ENCODE measurements at places on chromosomes 7 and 10. TPM values are rescaled to one million over a fixed set of nuclear protein-coding genes. Genes with fewer than 3 reads are reported as not detected.

GRCh38 chr7:105776068-105776790 lies 100.2 kb downstream of the ATXN7L1 start:
- no peaks in the 10 kb centered on the region for H3K27me3 ChIP-seq
- no peaks in the 10 kb centered on the region for H3K36me3 ChIP-seq
- DNase-seq: peak; percentile 73
- peaks cover 23% of the 10 kb centered on the region for H3K4me1 ChIP-seq

- H3K4me1 ChIP-seq: peaks cover 3% of the 10 kb centered on the region
- no peaks in the 10 kb centered on the region for H3K27me3 ChIP-seq
- H3K36me3 ChIP-seq: no peaks in the 10 kb centered on the region
- no peak overlapping the region for H3K4me3 ChIP-seq
Observed at GRCh38 chr10:133388973-133389818, 4.8 kb upstream of the MTG1 start.

DNA sequence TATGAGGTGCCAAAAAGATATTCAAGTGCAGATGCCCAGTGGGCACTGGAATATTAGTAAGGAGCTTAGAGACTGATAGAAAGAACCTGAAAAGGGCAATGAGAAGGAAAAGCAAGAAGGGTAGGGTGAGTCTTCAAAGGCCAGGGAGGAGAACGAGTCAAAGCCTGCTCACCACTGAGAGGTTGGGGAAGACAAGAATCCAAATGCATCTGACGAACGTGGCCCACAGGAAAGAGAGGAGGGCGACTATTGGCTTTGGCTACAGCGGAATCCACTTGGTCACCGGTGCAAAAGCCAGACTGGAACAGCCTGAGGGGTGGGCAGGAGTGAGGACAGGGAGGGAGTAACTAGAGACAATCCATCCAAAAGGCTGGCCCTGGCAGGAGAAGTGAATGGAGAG lies 216.7 kb upstream of the KLF14 start:
- no peaks in the 10 kb centered on the region for H3K27me3 ChIP-seq
- peaks cover 17% of the 10 kb centered on the region for H3K36me3 ChIP-seq
- no peak for DNase-seq
- no peak overlapping the region for H3K4me3 ChIP-seq
- peaks cover 68% of the 10 kb centered on the region for H3K4me1 ChIP-seq
- peak overlapping the region; percentile 51 for H3K27ac ChIP-seq

GOLGA7B gene
- total RNA-seq: 0.29 TPM

GRCh38 chr10:77537071-77537470 lies 100.5 kb downstream of the KCNMA1 start:
- H3K4me1 ChIP-seq: peaks cover 30% of the 10 kb centered on the region
- no peaks in the 10 kb centered on the region for H3K27me3 ChIP-seq
- peak overlapping the region; percentile 28 for H3K27ac ChIP-seq
- no peak for DNase-seq

ELFN1 gene
- total RNA-seq: 0.12 TPM

FAM25C gene
- total RNA-seq: not detected

MKRN1 gene
- total RNA-seq: 60.4 TPM

GRCh38 chr7:107643407-107643806 lies 17.2 kb upstream of the SLC26A4 start:
- H3K4me3 ChIP-seq: no peak overlapping the region
- no peak for DNase-seq
- H3K27me3 ChIP-seq: no peaks in the 10 kb centered on the region
- H3K4me1 ChIP-seq: no peaks in the 10 kb centered on the region
- H3K36me3 ChIP-seq: no peaks in the 10 kb centered on the region

- no peaks in the 10 kb centered on the region for H3K4me1 ChIP-seq
- H3K27me3 ChIP-seq: no peaks in the 10 kb centered on the region
- no peak overlapping the region for H3K4me3 ChIP-seq
Observed at GRCh38 chr7:89029864-89030263, 234.3 kb upstream of the TEX47 start.

FBXO24 gene
- not detected for total RNA-seq

DNA sequence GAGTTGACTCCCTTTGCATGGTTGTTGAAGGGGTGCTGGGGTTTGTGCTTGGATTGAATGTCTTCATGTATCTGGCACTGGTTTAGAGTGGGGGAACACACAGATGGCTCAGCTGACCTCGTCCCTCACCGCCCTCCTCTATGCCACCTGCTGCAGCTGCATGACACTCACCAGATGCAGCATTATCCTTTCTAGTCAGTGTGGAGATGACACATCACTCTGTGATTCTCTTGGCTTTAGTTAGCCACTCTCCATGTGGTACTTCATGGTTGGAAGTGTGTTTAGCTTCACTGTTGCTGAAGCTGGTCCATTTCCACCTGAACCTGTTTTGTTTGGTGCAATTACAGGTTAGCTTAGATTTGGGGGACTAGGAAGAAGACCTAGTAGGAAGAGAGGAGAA lies 56.3 kb upstream of the BMPER start:
- no peak overlapping the region for H3K4me3 ChIP-seq
- DNase-seq: no peak
- no peak overlapping the region for H3K27ac ChIP-seq
- H3K4me1 ChIP-seq: peaks cover 6% of the 10 kb centered on the region
- H3K27me3 ChIP-seq: no peaks in the 10 kb centered on the region
- H3K36me3 ChIP-seq: no peaks in the 10 kb centered on the region

GRCh38 chr10:99540306-99540656 lies 7.5 kb downstream of the NKX2-3 start:
- no peaks in the 10 kb centered on the region for H3K4me1 ChIP-seq
- H3K36me3 ChIP-seq: no peaks in the 10 kb centered on the region
- peak overlapping the region; percentile 11 for H3K4me3 ChIP-seq
- H3K27ac ChIP-seq: no peak overlapping the region

GAD2 gene
- total RNA-seq: not detected

PLEKHS1 gene
- not detected for total RNA-seq

TRIL gene
- 1.2 TPM for total RNA-seq

DNA sequence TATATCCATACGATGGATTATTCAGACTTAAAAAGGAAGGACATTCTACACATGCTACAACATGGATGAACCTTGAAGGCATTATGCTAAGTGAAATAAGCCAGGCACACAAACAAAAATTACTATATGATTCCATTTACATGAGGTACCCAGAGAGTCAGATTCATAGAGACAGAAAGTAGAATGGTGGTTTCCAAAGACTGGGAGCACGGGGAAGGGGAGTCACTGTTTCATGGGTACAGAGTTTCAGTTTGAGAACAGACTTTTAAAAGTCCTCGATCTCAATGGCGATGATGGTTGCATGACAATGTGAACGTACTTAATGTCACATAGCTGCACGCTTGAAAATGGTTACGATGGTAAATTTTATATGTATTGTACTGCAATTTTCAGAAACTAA lies 39.3 kb downstream of the NUDCD3 start:
- no peak for DNase-seq
- no peak overlapping the region for H3K27ac ChIP-seq
- H3K36me3 ChIP-seq: no peaks in the 10 kb centered on the region
- no peaks in the 10 kb centered on the region for H3K27me3 ChIP-seq
- H3K4me1 ChIP-seq: peaks cover 58% of the 10 kb centered on the region

CALY gene
- total RNA-seq: not detected

DNA sequence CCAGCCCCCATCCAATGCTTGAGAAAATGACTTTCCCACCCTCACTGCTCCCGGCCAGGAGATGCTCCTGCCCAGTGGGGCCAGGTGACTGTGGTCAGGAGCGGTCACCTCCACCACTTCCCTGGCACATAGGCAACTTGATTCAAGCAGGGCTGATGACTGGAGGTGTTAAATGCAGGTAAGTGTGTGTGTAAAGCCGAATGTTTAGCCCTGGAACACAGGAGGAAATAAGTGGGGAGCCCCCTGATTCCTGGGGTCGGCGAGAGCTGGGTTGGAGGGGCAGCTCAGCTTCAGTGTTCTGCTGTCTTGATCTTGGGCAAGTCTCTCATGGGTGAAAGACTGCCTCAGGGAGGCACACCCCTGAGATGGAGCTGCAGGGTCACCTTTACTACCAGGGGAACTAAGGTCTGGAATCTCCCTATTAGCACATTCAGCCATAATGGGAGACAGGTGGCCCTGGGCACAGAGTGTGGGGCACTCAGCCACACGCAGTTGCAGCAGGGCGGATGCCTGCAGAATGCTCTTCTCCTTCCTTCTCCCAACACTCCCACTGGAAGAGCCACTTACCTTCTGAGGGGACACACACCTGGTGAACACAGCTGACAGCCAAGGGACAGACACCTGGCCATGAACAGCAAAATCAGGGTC lies 124.1 kb downstream of the PTPN20 start:
- DNase-seq: peak; percentile 6
- H3K36me3 ChIP-seq: no peaks in the 10 kb centered on the region
- no peak overlapping the region for H3K27ac ChIP-seq

DNA sequence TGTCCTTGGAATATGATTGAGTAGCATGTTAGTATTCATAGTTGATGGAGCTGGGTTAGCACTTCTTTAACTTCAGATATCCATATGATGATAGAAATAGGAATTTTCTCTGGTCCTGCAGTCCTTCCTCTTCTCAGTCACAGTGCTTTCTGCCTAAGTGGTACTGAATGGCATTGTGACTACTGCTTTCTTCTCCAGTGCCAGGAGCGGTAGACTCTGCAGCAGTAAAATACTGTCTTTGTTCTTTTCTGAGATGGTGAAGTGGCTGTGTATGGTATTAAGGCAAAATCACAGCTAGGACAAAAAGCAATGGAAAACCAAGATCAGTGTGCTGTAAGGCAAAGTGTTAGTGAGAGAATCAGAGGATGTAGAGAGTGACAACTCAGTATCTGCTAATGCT lies 46.6 kb downstream of the C1GALT1 start:
- no peaks in the 10 kb centered on the region for H3K27me3 ChIP-seq
- no peak for DNase-seq
- H3K4me1 ChIP-seq: no peaks in the 10 kb centered on the region
- no peaks in the 10 kb centered on the region for H3K36me3 ChIP-seq

AZGP1 gene
- not detected for total RNA-seq

GRCh38 chr7:134823400-134823799 lies 44.0 kb downstream of the CALD1 start:
- no peak overlapping the region for H3K27ac ChIP-seq
- no peak for DNase-seq
- no peaks in the 10 kb centered on the region for H3K36me3 ChIP-seq
- no peak overlapping the region for H3K4me3 ChIP-seq
- H3K4me1 ChIP-seq: no peaks in the 10 kb centered on the region

TMEM184A gene
- total RNA-seq: 0.55 TPM

OR9A2 gene
- total RNA-seq: not detected

DNA sequence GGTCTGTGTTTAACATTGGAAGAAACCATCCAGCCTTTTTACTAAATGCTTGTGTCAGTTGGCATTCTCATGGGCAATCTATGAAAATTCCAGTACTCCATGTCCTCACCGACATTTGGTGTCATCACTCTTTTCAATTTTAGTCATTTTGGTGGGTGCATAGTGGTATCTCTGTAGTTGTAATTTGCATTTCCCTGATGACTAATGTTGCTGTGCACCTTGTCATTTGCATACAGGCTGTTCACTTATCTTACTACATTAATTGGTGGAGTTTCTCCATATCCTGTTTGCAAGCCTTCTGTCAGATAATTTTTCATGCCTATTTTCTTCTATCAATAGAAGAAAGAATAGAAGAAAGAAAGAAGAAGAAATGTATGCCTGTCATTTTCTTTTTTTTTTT lies 73.7 kb downstream of the PLPP4 start:
- H3K36me3 ChIP-seq: no peaks in the 10 kb centered on the region
- no peaks in the 10 kb centered on the region for H3K27me3 ChIP-seq
- H3K4me1 ChIP-seq: no peaks in the 10 kb centered on the region
- H3K4me3 ChIP-seq: no peak overlapping the region

- H3K4me3 ChIP-seq: no peak overlapping the region
- H3K4me1 ChIP-seq: peaks cover 29% of the 10 kb centered on the region
- no peaks in the 10 kb centered on the region for H3K27me3 ChIP-seq
- DNase-seq: no peak
- peak overlapping the region; percentile 36 for H3K27ac ChIP-seq
Observed at GRCh38 chr10:110860576-110861241, 11.0 kb upstream of the PDCD4 start.

GRCh38 chr10:23412223-23412622 lies 26.7 kb upstream of the OTUD1 start:
- H3K4me3 ChIP-seq: no peak overlapping the region
- DNase-seq: no peak
- no peaks in the 10 kb centered on the region for H3K36me3 ChIP-seq

DNA sequence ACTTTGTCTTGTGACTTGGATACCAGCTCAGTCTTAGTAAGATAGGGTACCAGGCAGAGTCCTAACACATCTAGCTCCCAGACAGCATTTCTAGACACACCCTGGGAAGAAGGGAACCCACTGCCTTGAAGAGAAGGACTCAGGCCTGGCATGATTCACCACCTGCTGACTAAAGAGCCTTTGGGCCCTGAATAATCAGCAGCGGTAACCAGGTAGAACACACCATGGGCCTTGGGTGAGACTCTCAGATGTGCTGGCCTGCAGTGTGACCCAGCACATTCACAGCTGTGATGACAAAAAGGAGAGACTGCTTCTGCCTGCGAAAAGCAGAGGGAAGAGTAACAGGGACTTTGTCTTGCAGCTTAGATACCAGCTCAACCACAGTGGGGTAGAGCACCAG lies 10.4 kb upstream of the TNKS2 start:
- no peaks in the 10 kb centered on the region for H3K36me3 ChIP-seq
- no peaks in the 10 kb centered on the region for H3K27me3 ChIP-seq
- no peak overlapping the region for H3K27ac ChIP-seq
- no peak overlapping the region for H3K4me3 ChIP-seq
- no peak for DNase-seq
- peaks cover 8% of the 10 kb centered on the region for H3K4me1 ChIP-seq

- no peaks in the 10 kb centered on the region for H3K36me3 ChIP-seq
- DNase-seq: no peak
- no peaks in the 10 kb centered on the region for H3K4me1 ChIP-seq
- H3K4me3 ChIP-seq: no peak overlapping the region
- H3K27me3 ChIP-seq: no peaks in the 10 kb centered on the region
Observed at GRCh38 chr7:10815546-10815945, 158.1 kb upstream of the PHF14 start.

DNA sequence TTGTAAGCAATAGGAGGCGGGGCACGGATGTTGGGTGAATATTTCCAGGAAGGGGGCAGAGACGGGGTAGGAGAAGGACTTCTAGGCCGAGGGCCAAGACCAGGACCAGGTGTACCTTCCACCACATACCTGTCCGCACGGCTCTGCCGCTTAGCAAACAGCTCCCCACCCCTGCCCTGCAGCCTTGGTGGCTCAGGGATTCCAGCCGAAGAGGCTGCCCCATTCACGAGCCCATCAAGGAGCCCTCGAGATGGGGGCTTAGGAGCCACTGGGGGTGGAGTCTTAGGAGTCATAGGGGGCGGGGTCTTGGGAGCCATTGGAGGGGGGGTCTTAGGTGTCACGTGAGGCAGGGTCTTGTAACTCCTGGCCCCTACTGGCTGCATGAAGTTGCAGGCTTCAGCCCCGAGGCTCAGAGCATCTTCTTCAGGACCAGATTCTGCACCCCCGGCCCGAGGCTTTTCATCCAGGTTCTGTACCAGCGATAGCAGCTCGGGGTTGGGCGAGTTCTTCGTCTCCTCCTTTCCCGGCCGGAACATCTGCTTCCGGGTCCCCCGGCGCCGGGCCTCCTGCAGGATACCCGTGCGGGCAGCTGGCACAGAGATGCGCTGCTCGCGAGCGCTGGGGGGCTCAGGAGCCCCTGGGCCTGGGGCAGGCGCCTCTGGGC lies 6.1 kb upstream of the MYOZ1 start:
- H3K27ac ChIP-seq: peak overlapping the region; percentile 97
- peak overlapping the region; percentile 56 for H3K4me3 ChIP-seq
- DNase-seq: no peak
- H3K27me3 ChIP-seq: no peaks in the 10 kb centered on the region
